Foreskin fibroblast (primary cell): ENCODE measurements at places on chromosomes 3 and 15.

DNA sequence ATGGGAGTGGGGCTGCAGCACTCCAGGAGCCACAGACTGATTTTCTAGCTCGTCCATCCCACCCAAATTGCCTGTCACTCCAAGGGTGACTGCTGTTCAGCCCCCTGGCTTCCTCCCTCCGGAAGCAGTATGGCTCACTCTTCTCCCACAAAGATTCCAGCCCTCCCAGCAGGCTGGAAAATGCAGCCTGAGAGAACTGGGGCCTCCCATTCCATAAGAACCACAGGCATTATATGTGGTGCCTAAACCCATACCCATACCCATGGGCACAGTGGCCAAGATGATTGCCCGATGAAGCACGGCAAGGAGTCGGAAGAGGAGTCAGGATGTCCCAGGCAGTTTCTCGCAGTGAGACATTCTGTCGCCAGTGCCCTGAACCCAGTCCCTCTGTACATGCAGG is 6.0 kb upstream of the VILL start:
- DNase-seq = no peak

DNA sequence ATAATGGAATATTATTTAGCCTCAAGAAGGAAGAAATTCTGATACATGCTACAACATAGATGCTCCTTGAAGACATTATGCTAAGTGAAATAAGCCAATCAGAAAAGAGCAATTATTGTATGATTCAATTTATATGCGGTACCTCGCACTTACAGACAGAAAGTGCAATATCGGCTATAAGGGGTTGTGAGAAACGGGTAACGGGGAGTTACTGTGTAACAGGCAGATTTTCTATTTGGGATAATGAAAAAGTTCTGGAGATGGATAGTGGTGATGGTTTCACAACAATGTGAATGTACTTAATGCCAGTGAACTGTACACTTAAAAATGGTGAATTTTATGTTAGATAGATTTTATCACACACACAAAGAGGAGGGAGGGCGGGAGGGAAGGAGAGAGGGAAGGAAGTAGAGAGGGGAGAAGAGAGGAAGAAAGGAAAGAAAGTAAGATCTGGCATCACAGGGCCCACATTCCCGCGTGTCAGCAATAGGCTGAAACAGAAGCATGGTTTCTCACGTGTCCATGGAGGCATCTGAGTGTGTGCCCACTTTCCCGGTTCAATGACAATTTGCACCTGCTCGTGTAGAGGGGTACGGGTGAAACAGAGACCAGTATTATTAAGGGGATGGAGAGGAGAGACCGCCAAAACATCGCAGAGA is 700 bp upstream of the BLM start:
- no peak for DNase-seq

DNA sequence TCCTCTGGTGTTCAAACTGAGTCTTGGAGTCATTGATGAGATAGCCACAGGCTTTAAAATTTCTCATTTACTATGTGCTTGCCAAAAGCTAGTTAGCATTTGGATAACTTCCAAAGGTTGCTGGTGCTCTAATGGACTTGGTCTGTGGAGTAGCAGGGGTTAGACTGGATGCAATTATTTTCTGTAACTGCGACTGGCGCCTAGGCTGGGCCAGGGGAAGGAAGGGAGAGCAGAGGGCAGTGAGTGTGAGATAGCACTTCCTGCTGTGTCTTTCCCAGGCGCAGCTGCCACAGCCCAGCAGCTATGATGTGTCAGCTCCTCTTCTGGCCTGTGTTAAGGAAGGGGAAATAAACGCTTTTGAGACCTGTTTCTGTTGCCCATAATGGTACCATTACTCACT is 98.6 kb downstream of the MYRIP start:
- peak; percentile 67 for DNase-seq

- DNase-seq = no peak
Measured at GRCh38 chr15:88179562-88179961, 77.0 kb downstream of the NTRK3 start.

- no peak for DNase-seq
Measured at GRCh38 chr15:89327113-89327512, 7.5 kb downstream of the POLG start.

- DNase-seq = no peak
Measured at GRCh38 chr15:96948981-96949380, 618.5 kb downstream of the NR2F2 start.

- no peak for DNase-seq
Measured at GRCh38 chr15:61115679-61116078, 113.4 kb downstream of the RORA start.

- no peak for DNase-seq
Measured at GRCh38 chr3:57109437-57110199, 49.2 kb downstream of the SPATA12 start.

- DNase-seq = peak; percentile 79
Measured at GRCh38 chr3:177262396-177262795, 65.1 kb upstream of the TBL1XR1 start.

DNA sequence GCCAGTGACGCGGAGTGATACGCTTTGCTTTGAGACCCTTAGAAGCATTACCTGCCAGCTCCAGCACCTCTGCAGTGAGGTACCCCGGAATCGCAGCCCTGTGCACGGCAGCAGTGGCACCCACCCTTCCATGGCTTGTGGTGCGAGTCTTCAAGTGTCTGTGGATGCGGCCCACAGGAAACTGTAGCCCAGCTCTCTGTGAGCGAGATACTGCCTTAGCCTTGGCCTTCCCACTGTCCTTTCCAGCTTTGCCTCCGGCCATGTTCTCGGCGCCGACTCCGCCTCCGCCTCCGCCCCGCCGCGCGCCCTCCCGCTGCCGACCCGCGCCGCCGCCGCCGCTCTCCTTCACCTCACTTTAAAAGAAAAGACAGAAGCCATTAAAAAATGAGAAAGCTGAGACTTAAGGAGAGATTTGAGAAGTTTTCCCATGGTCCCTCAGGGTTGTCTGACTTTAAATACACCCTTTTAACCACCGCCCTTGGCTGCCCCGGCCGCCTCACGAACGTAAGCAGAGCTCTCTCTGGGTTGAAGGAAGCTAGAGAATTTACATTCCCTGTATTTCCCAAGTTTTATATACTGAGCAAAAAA is 78.5 kb upstream of the FAM174B start:
- peak; percentile 43 for DNase-seq

GRCh38 chr3:50519471-50520089 is 16.1 kb upstream of the CACNA2D2 start:
- peak; percentile 71 for DNase-seq

GRCh38 chr15:39579487-39580116 is 1.3 kb upstream of the THBS1 start:
- DNase-seq = peak; percentile 88

DNA sequence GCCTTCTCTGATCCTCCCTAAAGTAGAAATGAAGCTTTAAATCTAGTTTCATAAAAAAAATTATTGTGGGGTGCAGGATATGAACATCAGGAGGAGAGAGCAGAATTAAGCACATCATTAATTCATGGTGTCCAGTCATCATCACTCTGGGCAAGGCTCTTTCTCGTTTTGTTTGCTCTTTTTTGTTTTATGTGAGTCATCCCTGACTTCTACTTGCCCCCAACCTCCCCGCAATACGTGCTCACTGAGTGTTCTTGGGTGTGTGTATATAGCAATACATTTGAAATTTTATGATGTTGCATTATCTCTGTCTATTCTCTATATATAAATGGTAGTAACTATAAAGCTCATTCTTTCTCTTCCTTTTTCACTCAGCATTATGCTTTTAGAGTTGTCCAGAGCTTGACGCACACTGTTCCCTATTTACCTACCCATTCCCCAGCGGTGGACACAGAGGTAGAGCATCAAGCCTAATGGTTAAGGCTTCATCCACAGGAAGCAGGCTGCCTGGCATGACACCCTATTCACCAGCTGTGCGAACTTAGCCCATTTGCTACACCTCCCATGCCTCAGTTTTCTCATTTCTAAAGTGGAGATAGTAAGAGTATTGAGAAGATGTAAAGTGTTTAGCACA is 72.3 kb downstream of the CD200R1L start:
- peak; percentile 84 for DNase-seq

DNA sequence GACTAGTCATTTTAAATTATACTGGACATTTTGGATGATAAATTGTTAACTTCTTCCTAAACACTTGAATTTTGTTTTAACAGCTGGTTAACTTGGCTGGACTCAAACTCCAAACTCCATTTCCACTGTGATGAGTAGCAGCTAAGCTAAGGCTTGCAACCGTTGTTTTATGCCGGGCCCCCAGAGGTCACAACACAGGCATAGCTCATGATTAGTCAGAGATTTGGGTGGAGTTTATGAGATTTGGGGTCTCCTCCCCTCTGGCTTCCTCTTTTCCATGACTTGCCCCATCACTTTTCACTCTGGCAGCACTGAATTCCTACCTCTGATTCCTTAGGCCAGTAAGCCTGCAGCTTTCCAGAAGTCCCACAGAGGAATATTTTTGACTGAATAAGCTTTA is 12.8 kb downstream of the THAP10 start:
- DNase-seq = peak; percentile 95

GRCh38 chr3:63970631-63971475 is 52.4 kb downstream of the PSMD6 start:
- DNase-seq = no peak

GRCh38 chr15:28099555-28100140 is 533 bp upstream of the OCA2 start:
- DNase-seq = no peak

- DNase-seq = no peak
Measured at GRCh38 chr3:126300001-126300760, 57.0 kb downstream of the KLF15 start.

DNA sequence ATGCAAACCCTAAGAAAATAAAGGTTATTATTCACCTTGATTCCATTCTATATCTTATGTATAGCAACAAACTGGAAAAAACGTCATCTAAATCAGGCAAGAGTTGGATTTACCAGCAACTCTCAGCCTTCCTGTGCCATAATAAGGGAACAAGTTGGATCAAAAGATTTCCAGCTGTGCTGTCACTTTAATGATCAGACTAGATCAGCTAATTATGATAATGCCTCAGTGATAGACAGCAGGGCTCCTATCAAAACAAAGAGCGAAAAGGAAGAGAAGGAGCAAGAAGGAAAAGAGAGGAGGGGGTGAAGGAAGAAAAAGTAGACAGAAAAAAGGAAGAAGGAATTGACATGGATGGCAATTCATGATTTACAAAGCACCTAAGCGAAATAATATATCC is 36.7 kb upstream of the BCL6 start:
- no peak for DNase-seq

GRCh38 chr3:11703146-11703545 is 59.4 kb upstream of the VGLL4 start:
- DNase-seq = no peak

DNA sequence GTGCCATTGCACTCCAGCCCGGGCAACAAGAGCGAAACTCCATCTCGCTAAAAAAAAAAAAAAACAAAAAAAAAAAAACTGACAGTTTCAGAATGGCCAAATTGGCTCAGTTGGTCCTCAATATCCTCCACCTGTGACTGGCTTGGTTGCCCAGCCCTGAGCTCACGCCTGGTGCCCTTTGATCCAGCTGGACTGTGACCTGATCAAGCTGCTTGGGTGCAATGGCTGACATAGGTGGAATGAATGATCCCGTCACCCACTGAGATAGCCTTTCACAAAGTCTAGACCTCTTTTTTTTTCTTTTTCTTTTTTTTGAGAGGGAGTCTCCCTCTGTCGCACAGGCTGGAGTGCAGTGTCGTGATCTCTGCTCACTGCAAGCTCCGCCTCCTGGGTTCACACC is 254.6 kb downstream of the FOXP1 start:
- no peak for DNase-seq

GRCh38 chr3:108222853-108223565 is 785 bp upstream of the IFT57 start:
- peak; percentile 28 for DNase-seq

GRCh38 chr15:23690450-23690852 is 3.3 kb upstream of the NDN start:
- peak; percentile 19 for DNase-seq

DNA sequence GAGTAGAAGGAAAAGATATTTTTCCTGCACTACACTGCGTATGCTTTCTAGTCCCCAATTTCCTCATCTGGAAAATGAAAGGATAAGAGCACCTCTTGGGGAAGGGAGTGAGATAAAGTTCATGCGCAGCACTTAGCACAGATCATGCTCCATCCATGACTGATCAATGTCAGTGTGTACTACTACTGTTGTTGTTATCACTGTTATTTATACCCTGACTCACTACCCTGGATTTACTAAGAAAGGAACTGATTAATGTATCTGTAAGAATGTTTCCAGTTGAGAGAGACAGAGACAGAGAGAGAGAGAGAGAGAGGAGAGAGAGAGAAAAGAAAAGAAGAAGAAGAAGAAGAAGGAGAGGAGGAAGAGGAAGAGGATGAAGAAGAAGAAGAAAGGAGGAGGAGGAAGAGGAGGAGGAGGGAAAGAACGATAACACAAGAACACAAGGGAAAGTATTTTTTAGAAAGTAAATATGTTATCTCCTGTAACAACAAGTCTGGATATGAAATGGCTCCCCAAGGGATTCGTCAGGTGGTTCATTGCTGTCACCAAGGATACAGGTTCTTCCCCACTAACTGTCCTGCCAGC is 212.2 kb upstream of the PROK2 start:
- peak; percentile 43 for DNase-seq

DNA sequence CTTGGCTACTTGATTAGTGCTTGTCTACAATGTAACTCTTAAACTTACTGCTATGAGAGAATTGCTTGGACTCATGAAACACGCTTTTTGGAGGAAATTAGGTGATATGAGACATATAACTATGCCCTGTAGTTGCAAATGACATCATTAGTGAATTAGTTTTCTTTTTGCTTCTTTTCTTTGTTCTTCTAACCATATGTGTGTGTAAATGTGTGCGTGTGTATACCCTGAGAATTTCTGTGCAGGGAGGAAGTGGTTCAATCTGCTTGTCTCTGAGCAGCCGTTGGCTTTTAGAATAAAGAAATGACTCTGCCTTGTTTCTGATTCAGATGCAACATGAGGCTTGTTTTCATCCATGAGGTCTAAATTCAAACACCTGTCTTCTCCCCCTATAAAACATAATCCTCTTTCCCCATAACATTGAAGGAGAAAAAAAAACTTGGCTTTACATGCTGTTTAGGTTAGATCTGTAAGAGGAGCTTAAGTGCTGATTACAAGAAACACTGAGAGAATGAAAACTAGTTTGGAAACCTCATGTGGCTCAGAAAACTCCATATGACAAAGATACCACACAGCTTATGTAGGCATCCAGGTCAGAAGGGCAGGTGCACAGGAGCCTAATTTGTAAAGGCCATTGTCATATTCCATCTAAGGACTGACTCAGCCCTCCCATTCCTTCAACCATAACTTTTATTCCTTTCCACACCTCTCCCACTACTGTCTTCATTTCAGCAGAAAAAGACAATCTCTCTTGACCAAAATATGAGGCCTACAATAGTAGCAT is 30.5 kb upstream of the BLM start:
- DNase-seq = no peak

GRCh38 chr15:66921319-66921915 is 144.0 kb upstream of the SMAD3 start:
- DNase-seq = no peak

DNA sequence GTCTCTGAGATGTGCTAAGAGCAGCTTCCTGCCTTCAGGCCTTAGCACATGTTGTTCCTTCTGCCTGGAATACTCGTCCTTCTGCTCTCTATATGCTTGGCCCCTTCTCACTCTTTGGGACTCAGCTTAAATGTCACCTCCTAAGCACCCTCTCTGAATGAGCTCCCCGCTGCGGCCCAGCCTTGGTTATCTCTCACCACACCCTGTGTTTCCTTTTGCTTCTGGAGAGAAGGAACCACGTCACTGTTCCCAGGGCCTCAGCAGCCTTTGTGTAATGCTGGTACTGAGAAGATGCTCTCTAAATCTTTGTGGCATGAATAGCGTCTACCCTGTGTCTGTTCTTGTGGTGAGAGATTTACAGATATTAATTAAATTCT is 2.2 kb downstream of the FAH start:
- DNase-seq = no peak

- no peak for DNase-seq
Measured at GRCh38 chr3:96039632-96040031, 774.8 kb upstream of the EPHA6 start.
